ENCODE measurements at places on chromosomes 6 and 20.

DNA sequence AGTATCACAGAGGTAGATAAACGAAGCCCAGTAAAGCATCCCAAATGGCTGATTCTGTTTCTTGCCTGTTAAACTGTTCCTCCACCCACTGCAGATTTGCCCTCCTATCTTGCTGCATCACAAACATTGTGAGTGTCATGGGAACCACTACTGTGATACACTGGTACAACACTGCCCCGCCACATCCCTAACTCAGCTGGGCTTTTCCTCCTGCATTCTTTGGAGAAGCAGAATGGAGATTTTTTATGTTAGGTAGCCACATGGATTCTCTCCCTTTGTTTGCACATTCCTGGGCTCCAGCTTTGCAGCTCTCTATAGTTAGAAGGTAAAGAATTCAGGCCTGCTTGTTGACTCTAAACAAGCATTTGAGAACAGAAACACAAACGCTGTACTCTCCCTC is 234.1 kb downstream of the TMEM242 start:
- DNase-seq, result no peak

DNA sequence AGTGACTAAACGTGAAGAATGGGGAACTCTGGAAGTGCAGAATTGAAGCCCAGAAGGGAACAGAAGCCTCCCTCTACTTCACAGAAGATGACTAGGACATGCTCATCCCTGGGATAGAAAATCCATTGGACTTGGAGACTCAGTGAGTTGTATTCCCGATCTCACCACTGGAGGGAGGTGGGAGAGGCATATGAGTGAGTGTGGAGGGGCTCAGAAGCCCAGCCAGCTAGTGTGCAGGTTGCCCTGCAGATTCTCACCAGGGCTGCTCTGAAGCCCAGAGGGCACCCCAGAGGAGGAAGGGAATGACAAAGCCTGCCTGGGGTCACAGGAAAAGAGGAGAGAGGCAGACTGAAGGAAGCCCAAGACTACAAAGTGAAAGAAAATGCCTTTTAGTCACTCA is 42.1 kb upstream of the HLA-E start:
- DNase-seq, result peak; percentile 47

- DNase-seq, result no peak
Observed at GRCh38 chr6:33794910-33795623, 6.1 kb upstream of the LEMD2 start.

DNA sequence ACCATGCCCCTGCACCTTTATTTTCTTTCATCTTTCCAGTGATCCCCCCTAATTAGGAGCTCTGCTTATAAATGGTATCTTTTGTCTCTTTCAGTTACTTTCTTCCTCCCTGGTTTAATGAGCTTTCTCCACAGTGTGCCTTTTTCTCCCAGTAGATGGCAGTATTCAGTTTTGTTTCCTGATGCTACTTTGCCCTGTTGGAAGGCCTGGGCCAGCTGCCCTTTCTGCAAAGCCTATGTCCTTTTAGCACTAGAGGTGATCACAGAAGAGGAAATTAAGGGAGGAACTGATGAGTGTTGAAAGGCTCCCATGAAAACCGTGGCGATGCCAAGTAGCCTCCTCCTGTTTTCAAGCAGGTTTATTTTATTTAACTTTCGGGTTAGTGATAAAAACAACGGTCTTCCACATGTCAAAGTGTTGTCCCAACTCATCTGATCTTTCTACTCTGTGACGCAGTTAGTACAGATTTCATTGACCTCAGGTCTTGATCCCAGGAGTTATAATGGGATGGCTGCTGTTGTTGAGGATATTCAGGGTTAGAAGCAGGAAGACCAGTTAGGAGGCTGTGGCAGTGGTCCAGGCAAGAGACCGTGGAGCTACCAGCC is 184.2 kb upstream of the BMP2 start:
- peak; percentile 64 for DNase-seq

DNA sequence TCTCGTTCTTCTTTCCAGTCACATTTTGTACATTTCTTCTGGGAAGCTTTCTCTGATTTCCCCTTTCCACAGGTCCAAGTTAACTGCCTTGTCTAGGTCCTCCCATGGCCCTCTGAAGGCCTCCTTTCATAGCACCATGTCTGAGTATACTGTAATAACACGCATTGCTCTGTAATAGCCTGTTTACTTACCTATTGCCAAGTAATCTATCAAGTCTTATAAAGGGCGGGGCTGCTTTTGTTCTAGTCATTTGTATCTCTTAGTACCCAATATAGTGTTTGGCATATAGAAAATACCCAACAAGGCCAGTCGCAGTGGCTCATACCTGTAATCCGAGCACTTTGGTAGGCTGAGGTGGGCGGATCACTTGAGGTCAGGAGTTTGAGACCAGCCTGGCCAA is 17.9 kb downstream of the PTPN1 start:
- no peak for DNase-seq

DNA sequence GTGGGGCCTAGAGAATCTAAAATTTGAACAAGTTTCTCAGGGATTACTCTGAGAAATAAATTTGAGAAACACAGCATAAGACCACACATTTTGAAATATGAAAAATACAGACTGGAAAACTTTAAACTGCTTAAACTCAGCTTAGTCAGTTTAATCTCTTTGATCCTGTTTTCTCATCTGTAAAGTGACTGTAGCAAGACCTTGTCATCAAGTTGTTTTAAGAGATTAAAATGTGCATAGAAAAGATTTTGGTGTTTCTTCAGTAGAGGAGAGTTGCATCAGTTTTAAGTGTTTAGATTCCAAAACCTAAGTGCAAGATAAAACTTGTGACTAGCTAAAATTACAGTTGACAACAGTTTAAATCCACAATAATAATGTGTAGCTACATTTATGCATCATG is 8.1 kb upstream of the BCKDHB start:
- DNase-seq, result no peak

DNA sequence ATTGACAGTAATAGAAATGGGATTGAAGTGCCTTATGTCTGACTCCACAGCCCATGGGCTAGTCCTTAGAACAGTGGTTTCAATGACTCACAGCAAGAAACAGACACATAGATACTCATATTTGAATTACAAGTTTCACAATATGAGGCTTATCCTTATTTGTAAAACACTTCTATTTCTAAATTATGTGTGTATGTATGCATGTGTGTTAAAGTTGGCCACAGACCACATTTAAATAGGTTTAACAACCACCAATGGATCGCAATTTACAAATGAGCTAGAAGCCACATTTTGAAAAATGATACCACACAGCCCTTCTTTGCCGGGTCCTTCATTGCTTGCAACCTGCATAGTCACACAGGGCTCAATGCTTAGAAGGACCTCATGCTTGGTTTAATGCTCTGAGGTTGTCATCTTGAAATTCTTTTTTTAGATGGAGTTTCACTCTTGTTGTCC is 157.8 kb upstream of the PREP start:
- DNase-seq, result peak; percentile 74

- DNase-seq, result no peak
Observed at GRCh38 chr20:18172379-18172778, 34.7 kb downstream of the KAT14 start.

- DNase-seq, result no peak
Observed at GRCh38 chr20:62752181-62752670, 43.6 kb downstream of the NTSR1 start.

DNA sequence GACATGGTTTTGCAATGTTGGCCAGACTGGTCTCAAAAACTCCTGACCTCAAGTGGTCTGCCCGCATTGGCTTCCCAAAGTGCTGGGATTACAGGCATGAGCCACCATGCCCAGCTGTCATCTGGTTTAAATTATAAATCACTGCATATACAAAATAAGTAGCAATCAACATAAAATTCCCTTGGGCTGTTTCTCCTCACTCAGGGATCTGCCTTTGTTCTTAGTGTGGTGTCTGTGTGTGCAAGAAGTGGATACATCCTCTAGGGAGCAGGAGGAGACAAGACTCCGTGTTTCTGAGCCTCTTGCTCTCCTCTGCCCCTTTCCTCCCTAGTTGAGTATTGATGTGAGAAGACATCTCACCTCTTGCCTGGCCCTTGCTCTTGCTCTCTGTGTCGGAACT is 65.2 kb upstream of the ADGRF4 start:
- peak; percentile 30 for DNase-seq

DNA sequence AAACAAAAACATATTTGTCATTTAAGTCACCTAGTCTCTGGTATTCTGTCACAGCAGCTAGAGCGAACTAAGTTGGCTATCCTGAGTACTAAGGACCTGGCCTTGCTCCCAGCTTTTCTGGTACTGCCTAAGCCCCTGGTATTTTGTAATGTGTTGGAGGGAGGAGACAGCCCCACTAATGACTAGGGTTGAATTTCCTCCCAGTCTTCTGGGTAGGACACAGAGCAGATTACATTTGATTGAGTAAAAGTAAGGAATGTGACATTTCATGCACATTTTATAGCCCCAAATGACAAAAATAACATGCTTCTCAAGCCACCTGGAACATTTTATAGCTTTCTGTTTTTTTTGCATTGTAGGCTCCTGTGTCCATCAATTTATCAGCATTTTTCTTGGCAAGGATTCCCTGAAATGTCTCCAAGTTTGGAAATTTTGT is 47.9 kb upstream of the DDR1 start:
- DNase-seq, result peak; percentile 34
